ENCODE measurements at places on chromosomes 6 and 20. TPM values are rescaled to one million over a fixed set of nuclear protein-coding genes. Genes with fewer than 3 reads are reported as not detected.

Gene MOCS1
- 10.4 TPM for total RNA-seq

Gene HSPA1L
- total RNA-seq: 1.4 TPM

Gene AIG1
- 18.2 TPM for total RNA-seq

Gene ZNF391
- 0.38 TPM for total RNA-seq

Gene ERVFRD-1
- under 0.01 TPM for total RNA-seq

Gene MOG
- not detected for total RNA-seq

Gene MYBL2
- 13.0 TPM for total RNA-seq

Gene IFNGR1
- 56.6 TPM for total RNA-seq

Gene TMEM74B
- total RNA-seq: 0.26 TPM

Gene ADGRB3
- not detected for total RNA-seq

Gene VSTM2L
- not detected for total RNA-seq

Gene CALHM6
- 1.0 TPM for total RNA-seq

Gene SRF
- total RNA-seq: 12.5 TPM

Gene PHACTR3
- total RNA-seq: 3.2 TPM

Gene C6orf15
- not detected for total RNA-seq

Gene RIPPLY2
- 0.51 TPM for total RNA-seq

Gene AKAP7
- 1.3 TPM for total RNA-seq

Gene TRIM31
- total RNA-seq: not detected

Gene HLA-DQA1
- total RNA-seq: not detected

Gene FERMT1
- total RNA-seq: 0.13 TPM

Gene MUCL3
- total RNA-seq: not detected
